ENCODE measurements at places on chromosomes 6 and 20.

DNA sequence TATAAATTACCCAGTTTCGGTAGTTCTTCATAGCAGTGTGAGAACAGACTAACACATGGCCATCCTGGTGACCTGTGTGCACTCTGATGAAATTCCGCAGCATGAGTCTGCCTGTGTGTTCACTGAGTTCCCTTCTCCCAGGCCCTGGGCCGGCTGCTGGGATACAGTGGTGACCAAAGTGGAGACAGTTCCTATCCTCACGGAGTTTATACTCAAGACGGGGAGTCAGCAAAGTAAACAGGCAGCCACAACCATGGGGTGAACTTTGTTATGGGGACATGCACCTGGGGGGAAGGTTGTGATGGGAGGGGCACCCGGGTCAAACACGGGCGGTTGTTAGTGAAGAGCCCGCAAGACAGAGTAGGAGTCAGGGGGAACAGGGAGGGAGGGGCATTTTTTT, 202.0 kb downstream of the CDH4 start:
- no peak for DNase-seq

- peak; percentile 75 for DNase-seq
These were observed 36.4 kb upstream of the SLC17A4 start for GRCh38 chr6:25717866-25718740.

DNA sequence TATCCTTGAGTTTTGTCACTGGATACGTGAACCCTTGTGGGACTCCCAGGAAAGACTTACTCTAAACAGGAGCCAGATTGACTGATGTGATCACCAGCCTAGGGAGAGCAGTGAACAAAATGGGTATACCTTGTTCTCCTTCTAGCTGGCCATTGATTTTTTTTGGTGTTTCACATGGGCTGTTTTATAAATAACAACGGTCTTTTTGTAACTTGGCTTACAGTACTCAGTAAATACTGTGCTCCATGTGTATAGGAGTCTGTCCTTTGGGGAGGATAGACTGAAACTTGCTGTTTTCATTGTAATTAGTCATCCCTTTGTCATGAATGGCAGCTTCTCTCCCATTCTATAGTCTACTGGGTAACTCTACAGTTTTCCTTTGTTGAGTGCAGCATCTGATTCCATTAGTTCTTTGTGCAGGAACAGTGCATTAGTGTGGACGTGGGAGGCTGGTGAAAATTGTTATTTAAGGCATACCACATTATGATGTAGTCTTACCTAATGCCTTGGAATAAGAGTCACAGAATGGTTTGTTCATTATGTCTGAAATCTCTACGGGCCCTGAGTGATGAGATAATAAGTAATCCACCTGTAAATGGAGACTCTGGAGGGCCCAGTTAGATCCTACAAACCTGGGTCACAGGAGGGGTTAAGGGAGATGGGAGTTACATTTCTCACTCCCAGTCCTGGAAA, 89.5 kb downstream of the TIAM2 start:
- peak; percentile 91 for DNase-seq

DNA sequence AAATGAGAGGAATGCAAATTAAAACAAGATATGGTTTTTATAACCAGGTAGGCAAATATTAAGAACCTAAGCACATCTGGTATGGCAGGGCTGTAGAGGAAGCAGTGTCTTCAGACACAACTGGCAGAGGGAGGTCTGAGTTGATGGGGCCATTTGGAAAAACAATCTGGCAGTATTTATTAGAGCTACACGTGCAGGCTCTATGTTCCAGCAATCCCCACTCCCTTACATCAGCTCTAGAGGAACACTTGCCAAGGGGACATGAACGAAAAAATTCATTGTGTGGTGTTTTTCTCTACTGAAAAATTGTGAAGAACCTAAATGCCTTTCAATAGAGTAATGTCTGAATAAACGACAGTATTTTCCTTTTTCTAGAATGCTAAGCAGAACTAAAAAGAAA, 111.6 kb upstream of the EDN1 start:
- DNase-seq: no peak

GRCh38 chr20:40336533-40336932, 352.5 kb downstream of the MAFB start:
- no peak for DNase-seq

All from SK-MEL-5 (cell line).